Spleen (tissue), 13 donors: ENCODE measurements at places on chromosomes 11 and 22. TPM values are rescaled to one million over a fixed set of nuclear protein-coding genes. Genes with fewer than 3 reads are reported as not detected.

DNA sequence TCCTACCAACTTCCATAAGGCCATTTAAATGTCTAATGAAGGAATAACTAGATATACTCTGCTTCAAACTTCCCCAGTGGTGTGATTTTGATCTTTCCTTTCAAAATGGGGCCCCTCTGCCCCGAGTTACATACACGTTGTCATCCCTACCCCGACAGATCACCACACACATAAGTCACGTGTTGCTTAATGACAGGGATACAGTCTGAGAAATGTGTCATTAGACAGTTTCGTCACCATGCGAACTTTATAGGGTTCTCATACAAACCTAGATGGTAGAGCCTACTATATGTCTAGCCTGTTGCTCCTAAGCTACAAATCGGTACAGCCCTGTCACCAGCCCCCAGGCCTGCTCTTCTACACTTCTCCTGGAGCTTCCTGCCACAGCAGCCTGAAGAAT is 49.8 kb upstream of the SCUBE2 start:
- no peak for DNase-seq

GRCh38 chr22:28229566-28230485 is 310.8 kb upstream of the PITPNB start:
- no peak for DNase-seq

GRCh38 chr11:76825726-76826396 is 34.9 kb upstream of the ACER3 start:
- no peak for DNase-seq

The PIWIL4 gene
- 4.4 TPM for total RNA-seq

The GPR83 gene
- total RNA-seq = 0.11 TPM

The BIK gene
- total RNA-seq = 1.7 TPM
